Astrocyte (in vitro differentiated cells and primary cell): ENCODE measurements at places on chromosomes 4 and X. TPM values are rescaled to one million over a fixed set of nuclear protein-coding genes. Genes with fewer than 3 reads are reported as not detected.

DNA sequence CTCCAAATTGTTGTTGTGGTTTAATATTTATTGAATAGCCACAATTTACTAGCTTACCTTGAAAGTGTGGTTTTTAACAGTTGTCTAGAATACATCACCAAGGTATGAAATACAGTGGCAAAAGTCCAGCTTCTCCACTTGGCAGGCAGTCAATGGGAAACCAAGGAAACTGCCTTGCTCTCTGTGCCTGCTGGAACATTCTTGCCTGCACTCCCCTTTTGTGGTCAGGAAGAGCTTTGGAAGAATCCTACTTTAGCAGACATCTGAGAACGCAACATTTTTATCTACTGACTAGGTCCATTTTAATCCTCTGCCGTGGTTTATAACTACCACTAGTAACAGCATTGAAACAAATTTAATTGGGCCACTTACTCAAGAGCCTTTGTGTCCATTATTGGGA lies 64.5 kb downstream of the TENM3 start:
- DNase-seq = peak; percentile 100

GRCh38 chrX:129649268-129650182 lies 5.2 kb downstream of the APLN start:
- DNase-seq = peak; percentile 46

- peak; percentile 23 for DNase-seq
Observed at GRCh38 chr4:8362483-8362882, 78.0 kb downstream of the ACOX3 start.

Gene PDHA2
- total RNA-seq = not detected in 2 replicates

DNA sequence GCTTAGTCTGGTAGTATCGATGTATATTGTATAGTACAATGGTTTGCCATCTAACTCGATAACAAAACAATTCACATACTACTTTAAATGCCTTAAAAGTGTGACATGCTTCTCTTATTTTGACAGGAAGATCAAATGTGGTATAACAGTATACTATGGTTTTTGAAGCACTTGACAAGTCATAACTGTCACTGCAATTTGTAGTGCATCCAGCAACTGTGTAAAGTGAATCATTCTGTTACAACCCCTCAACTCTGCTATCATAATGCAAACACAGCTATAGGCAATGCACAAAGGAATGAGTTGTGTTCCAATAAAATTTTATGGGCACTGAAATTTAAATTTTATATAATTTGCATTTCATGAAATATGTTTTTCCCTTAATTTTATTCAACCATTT lies 14.0 kb downstream of the RAP1GDS1 start:
- DNase-seq = no peak

GRCh38 chr4:107616838-107617389 lies 103.1 kb downstream of the PAPSS1 start:
- no peak for DNase-seq

Gene CSAG1
- 0.75 and 1.2 TPM in 2 replicates for total RNA-seq

- no peak for DNase-seq
Observed at GRCh38 chr4:162535121-162535520, 371.3 kb upstream of the FSTL5 start.

Gene PNMA3
- total RNA-seq = 0.82 and 0.93 TPM in 2 replicates

- DNase-seq = no peak
Observed at GRCh38 chr4:2077537-2078460, 18.7 kb downstream of the NAT8L start.

Gene CTPS2
- total RNA-seq = 10.8 and 11.4 TPM in 2 replicates
